Omental fat pad (tissue), 4 donors: ENCODE measurements at places on chromosomes 6 and 20. TPM values are rescaled to one million over a fixed set of nuclear protein-coding genes. Genes with fewer than 3 reads are reported as not detected.

DNA sequence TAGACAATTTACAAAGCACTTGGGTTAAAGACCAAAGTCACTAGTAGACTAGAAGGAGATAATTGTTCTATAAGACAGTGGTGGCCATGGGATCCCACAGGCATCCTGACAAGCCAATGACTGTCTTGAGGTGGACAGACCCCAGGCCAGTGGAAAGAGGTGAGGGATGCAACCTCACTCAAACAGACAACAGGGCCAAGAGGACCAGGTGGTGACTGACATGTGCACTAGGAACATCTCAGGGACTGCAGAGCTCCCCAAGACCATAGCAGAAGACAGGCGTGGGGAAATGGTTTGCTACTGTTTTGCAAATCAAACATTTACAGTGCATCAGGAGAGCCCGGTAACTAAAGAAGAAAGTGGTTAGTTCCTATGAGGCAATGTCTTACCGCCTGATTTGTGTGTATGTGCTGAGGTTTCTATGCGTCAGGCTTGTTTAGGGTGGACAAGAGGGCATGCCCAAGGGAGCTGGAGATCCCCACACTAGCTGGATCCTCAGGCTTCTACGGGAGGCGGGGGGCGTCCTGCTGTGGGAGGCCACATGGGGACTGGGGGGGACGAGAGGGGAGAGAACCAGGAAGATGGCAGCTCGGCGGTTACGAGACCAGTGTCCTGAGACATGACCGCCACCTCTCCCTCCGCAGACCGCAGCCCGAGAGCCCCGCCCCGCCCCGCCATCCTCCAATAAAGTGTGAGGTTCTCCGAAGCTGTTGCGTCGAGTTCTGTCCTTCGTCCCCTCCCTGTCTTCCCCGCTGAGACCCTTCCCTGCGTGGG is 623 bp upstream of the MRPS26 start:
- DNase-seq, result peak; percentile 55

GRCh38 chr6:63295553-63296194 is 24.1 kb downstream of the LGSN start:
- DNase-seq, result no peak

DNA sequence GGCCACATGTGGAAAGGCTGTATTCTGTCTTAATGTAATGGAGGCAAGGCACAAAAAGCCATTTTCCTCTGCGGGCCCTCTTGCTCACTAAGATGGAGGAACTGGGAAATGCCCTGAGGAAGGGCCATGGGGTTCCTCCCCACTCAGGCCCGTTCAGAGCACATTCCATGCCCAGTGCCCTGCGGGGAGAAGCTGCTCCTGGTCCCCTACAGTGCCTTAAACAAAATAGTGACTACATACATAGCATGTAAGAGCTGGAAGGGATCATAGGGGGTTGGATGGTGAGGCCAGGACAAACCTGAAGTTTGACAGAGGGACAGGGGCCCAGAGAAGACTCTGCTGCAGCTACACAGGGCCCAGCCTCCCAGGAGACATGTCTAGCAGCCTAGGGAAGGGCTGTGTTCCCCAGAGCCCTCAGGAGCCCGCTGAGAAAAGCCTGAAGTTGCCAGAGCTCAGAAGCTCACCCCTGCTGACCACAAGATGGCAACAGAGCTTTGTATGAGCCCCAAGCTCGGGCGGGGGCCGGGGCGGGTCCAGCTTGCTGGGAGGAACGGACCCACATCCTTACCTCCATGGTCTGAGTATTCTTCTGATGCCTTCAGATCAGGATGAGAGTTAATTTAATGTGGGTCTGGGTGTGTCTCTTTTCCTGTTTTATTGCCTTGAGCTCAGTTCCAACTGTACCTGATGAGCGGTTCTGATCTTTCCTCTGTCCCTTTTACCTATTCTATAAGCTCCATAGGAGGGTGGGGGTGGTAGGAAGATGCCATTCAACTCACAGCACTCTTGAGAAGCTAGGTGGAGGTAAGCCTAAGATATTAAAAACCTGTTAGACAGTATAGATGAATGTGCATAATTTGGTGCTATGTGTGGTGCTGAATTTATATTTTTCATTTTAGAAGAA is 242.9 kb downstream of the CDC5L start:
- DNase-seq, result no peak

The XKR7 gene
- not detected for total RNA-seq

- DNase-seq, result no peak
Measured at GRCh38 chr20:51434580-51435247, 107.8 kb downstream of the NFATC2 start.

The NDUFAF4 gene
- 9.6 TPM for total RNA-seq

The MCCD1 gene
- not detected for total RNA-seq

DNA sequence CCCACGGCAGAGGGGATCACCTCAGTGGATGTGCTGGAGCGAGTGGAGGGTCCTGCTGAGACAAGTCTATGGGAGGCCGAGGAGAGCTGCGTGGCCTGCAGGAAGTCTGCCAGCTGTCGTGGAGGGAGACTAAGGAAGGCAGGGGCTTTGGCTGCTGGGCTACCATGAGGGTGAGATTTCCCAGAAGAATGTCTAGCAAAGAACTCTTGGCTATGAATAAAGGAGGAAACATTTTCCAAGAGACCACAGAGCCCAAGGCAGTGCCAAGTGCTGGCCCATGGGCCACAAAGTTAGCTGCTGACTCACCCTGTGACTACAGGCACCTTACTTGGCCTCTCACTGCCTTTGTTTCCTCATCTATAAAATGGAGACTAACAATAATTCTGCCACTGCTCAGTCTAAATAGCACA is 73.4 kb downstream of the PRDM1 start:
- no peak for DNase-seq

GRCh38 chr6:148173548-148173947 is 169.1 kb upstream of the SASH1 start:
- no peak for DNase-seq

DNA sequence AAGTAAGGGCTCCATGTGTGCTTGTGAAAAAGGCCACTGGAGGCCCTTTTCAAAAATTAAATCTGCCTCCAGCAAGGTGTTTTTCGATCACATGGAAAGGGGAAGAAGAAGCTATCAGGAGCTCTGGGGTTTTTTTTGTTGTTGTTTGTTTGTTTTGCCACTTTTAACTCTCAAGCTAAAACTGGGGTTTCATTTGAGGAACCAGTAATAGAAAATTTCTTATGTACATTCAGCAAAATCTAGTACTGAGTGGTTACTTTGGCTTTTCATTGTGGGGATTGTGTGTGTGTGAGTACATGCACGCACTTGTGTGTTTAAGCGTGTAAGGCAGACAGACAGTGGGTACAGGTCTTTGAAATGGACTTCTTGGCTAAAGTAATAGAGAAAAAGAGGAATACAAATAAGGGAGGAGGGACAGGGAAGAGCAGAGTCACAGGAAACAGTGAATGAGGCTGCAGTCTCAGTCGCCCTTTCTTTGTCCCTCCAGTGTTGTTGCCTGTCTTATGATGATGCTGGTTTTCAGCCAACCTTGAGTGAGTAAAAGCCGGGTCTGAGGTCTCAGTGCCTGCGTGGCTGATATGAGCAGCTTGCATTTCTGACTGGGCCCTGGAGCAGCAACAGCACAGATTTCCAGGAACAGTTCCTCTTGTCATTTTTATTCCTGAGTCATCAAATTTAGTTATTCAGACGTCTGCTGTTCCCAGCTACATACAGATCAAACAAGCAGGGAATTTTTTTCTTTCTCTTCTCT is 26.2 kb downstream of the SLC16A10 start:
- DNase-seq, result no peak

GRCh38 chr20:44494681-44495080 is 19.0 kb downstream of the TTPAL start:
- DNase-seq, result no peak

DNA sequence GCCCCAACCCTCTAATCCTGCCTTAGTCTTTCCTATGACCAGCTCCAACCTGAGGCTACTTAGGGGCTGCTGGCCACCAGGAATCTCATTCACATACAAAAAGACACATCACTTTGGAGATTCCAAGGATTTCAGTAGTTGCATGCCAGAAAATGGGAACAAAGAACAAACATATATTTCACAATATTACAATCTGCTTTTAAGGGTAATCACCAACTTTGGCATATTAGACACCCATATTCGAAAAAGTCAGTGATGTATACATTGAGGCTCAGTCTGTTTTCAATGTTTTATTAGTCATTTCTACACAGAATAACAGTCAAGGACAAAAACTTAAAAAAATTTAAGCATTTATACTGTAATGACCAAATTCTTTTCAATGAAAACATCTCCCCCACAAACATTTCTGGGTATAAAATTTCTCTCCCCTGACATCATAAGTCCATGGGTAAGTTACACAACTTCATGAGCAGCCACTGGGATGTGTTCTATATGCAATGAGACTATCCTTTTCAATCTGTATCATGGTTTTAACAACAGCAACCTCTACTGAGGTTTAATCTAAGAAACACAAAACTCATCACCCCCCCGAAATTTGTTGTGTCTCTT is 103.5 kb downstream of the MAP7 start:
- DNase-seq, result no peak

GRCh38 chr6:168663041-168663440 is 222.1 kb downstream of the SMOC2 start:
- DNase-seq, result no peak

- no peak for DNase-seq
Measured at GRCh38 chr6:41050536-41050935, 2.5 kb upstream of the APOBEC2 start.

The PTGIS gene
- total RNA-seq, result 123 TPM

DNA sequence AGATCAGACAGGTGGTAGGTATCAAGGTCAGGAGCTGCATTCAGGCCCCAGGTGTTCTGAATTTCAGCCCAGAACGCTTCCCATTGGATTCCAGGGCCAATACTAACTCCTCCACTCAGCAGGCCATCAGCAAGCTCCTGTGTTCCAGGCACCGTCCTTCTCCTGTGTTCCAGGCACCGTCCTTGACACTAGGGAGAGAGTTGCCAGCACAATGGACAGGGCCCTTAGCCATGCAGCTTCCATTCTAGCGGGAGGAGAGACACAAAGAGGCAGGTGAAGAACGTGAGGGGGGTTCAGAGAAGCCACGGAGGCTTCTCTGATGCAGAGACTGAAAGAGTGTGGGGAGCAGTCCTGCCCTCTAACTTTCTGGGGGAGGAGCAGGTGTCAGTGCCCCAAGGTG is 77.7 kb downstream of the FOXC1 start:
- no peak for DNase-seq

- no peak for DNase-seq
Measured at GRCh38 chr20:57410398-57410920, 19.3 kb downstream of the RBM38 start.

GRCh38 chr6:134201716-134202115 is 116.2 kb downstream of the SGK1 start:
- DNase-seq, result no peak

GRCh38 chr20:14997791-14998190 is 660.4 kb upstream of the FLRT3 start:
- DNase-seq, result no peak

DNA sequence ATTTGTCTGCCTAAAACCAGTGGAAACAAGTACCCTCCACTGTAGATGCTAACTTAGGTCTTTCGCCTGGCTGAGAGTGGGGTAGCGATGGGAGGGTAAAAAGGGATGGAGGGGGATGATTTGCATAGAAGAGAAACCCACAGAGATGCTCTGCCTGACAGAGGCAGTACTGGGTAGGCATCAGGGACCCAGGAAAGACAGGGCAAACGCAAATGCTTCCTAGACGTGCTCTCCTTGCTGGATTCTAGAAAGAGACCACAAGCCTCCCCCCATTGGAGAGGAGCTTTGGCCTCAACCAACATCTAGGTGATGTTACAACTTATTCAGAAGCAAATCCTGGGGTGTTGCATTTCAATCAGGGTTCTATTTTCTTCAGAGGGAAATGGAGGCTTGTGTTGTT is 3.2 kb downstream of the OLIG3 start:
- DNase-seq, result no peak

The KCNB1 gene
- 18.3 TPM for total RNA-seq

GRCh38 chr20:13337090-13337784 is 116.2 kb downstream of the ISM1 start:
- DNase-seq, result no peak

DNA sequence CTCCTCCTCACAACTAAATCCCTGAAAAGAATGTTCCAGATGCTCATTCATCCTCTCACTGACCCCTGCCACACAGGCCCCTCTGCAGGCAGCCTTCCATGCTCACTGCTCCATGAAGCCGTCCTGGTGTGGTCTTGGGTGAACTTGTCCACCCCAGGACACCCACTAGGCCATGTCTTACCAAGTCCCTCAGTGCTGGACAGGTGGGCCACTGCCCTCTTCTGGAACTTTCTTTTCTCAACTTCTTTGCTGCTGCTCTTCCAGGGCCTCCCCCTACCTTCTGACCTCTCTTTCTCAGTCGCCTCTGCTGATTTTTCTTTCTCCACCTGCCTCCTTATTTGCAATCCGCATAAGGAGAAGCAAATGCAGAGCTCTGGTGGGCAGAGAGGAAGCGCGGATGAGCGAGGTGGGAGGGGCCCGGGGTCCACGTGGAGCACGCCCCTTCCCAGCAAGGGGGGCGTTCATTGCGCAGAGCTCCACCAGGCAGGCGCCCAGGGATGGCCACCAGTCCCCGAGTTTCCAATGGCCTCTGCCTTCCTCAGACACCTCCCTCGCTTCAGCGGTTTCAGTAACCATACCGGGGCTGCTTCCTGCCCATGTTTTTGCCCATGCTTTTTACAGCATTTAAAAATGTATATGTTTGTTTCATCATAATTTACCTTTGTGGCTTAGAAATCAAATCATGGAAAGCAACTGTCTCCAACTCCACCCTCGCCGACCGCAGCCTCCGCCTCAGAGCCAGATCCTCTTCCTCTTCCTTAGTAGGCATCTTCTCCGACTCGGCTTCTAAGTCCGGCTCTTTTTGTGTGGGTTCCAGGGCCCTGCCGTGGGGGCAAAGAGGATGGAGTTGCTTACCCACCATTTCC is 129.6 kb downstream of the ZDHHC14 start:
- no peak for DNase-seq

GRCh38 chr6:106223300-106223930 is 102.1 kb downstream of the ATG5 start:
- DNase-seq, result no peak
